Stimulated activated CD4-positive, alpha-beta T cell treated with anti-CD3 and anti-CD28 coated beads, Interleukin-1b, Interleukin-23, amount 100 ng/mL, for 4 hours (primary cell): ENCODE measurements at places on chromosomes 1 and 21.

DNA sequence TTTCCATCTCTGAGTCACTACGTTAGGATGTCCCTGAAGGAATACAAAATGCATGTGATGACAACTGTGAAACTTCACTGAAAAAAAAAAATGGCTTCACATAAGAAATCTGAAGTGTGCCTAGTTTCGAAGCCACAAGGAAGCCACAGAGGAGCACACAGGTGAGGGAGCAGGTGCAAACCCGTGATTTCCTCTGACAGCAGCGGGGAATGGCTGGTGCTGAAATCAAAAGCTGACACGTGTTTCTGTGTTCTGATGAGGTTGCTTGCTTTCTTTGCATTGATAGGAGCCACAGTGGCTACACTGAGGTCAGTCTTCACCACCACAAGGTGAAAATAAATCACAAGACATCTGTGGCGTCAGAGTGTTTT lies 105.7 kb upstream of the TLR5 start:
- no peak for DNase-seq

- no peak for DNase-seq
These were observed 593.4 kb upstream of the ZP4 start for GRCh38 chr1:238484121-238484520.

GRCh38 chr1:45953934-45954847 lies 150.8 kb downstream of the MAST2 start:
- DNase-seq, result no peak

DNA sequence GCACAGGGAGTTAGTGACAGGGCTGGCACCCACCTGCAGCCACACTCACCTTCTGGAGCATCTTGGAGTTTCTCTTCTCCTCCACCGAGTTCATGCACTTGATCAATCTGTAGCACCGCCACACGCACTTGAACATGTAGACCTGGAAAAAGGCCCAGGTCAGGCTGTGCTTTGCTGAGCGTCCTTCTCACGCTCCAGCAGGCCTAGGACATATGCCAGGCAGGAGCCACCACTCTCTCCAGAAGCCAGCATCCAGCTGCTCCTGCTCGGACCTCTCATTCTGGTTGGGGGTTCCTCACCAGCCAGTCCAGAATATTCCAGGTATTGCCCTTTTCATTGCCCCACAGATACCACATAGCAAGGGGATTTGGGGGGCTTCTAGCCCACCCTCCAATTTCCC lies 11.7 kb upstream of the MATN1 start:
- no peak for DNase-seq

DNA sequence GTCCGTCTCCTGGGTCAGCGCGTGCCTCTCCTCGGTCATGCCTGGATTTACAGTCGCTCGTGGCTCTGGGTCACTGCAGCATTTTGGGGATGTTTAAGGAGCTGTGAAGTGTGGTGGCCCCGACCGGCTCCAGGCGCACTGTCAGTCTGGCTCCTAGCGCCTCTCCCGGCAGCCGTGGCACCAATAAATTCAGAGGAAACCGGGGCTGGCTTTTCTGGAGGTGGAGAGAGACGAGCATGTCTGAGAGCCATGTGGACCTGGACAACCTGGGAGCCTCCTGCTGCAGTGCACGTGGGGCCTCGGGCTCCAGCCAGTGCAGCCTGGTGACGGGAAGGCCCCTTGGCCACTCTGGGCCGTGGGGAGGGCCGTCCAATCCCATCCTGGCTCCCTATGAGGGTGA lies 17.1 kb downstream of the PLCH2 start:
- DNase-seq, result no peak

GRCh38 chr1:171834821-171835220 lies 6.5 kb upstream of the DNM3 start:
- DNase-seq, result no peak

DNA sequence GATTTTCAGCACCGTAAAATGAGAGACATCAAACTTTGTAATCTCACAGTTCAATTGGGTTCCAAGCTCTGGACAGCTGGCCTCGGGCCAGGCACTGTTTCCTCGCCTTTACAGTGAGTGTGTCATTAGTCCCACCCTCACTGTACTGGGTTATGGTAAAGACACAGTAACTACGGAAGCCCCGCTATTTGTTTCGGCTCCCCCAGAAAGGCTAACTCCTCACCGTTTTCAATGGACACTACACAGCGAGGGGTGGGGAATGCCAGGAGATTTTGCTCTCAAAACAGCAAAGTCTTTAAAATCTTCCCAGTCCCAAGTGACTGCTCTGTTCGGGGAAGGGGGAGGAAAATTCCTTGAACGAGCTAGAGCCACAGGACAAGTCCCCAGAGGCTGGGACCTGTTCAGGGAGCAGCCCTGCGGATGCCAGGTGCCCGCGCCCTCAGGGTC lies 757 bp upstream of the SPSB1 start:
- no peak for DNase-seq

GRCh38 chr21:44682580-44683151 lies 703 bp upstream of the KRTAP12-1 start:
- DNase-seq, result no peak

DNA sequence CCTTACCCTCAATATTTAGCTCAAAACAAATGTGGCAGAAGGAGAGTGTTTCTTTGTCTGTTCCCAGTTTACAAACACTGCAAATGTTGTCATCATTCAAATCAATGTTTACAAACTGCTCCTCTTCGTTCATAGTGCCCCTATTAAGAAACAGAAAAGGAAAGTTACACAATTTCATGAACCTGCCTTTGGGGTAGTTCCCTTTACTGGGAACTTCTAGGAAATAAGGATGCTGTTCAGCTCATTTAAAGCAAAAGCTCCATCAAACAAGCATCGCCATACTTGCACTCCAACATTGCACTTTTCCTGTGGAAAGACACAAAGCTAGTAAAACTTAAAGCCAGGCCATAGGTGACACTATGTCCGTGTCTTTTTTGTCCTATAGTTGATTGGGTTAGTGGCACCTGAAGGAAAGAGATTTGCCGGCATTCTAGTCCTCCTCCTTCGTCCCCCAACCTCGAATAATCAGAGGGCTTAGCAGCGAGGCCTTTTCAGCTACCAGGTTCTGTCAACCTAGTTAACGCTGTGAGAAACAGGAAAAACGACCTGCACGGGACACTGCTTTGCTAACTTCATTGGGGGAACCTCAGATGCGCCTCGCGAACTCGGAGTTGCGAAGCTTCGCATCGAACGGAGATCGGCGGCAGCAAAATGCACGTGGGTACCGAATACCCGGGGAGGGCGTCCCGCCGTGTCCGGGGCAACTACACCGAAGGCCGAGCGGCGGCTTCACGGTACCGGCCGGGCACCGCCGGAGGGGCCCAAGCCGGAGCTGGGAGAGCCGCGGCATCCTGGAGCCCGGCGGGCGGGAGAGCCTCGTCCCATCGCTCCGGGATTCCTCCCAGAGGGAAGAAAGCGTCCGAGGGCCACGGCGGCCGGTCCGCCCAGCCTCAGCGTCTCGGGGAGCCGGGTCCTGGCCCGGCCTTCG lies 706 bp downstream of the C21orf91 start:
- DNase-seq, result peak; percentile 34

GRCh38 chr21:36539434-36540150 lies 59.7 kb upstream of the CLDN14 start:
- DNase-seq, result no peak

DNA sequence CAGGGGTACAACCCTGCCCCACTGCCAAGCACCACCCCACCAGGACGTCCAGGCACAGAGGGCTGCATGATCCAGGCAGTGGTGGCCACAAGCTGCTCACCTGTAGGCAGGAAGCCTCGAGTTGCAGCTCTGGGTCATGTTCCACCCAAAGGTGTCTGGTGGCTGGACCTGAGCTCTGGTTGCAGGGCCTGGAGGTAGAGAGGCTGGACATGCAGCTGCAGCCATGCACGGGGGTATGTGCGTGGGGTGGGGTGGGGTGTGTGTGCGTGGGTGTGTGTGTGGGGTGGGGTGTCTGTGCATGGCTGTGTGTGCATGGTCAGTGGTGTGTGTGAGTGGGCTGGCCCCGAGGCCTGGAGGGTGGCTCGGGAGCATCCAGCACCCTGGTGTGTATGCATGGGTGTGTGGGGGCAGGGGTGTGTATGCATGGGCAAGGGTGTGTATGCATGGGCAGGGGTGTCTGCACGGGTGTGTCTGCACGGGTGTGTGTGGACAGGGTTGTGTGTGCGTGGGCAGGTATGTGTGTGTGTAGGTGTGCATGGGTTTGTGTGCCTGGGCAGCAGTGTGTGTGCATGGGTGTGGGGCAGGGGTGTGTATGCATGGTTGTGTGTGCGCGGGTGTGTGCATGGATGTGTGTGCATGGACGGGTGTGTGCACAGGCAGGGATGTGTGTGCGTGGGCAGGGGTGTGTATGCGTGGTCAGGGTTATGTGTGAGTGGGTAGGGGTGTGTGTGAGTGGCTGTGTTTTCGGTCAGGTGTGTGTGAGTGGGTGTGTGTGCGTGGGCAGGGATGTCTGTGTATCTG lies 15.6 kb downstream of the ARHGEF16 start:
- DNase-seq, result no peak

GRCh38 chr1:30864681-30865080 lies 43.9 kb downstream of the SDC3 start:
- no peak for DNase-seq

- no peak for DNase-seq
These were observed 19.4 kb upstream of the SLAMF6 start for GRCh38 chr1:160542303-160542945.

- peak; percentile 68 for DNase-seq
These were observed 10.4 kb downstream of the EMC1 start for GRCh38 chr1:19240673-19241538.

GRCh38 chr21:45623436-45623835 lies 20.1 kb upstream of the PCBP3 start:
- DNase-seq, result no peak

- DNase-seq, result no peak
These were observed 41.1 kb downstream of the INPP5B start for GRCh38 chr1:37905727-37906126.

DNA sequence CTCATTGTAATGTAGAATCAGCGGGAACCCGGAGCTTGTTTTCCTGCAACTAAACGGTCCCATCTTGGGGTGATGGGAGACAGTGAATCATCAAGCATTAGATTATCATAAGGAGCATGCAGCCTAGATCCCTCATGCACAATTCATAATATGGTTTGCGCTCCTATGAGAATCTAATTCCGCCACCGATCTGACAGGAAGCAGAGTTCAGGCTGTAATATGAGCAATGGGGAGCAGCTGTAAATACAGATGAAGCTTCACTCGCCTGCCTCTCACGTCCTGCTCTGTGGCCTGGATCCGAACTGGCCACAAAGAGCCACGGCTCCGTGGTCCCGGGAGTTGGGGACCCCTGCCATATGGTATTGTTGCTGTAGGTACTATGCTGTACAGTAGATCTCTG lies 1.6 kb downstream of the IFI44 start:
- no peak for DNase-seq

GRCh38 chr1:184146202-184146601 lies 94.7 kb downstream of the TSEN15 start:
- DNase-seq, result no peak

GRCh38 chr1:226736908-226737818 lies 1.9 kb downstream of the ITPKB start:
- DNase-seq, result peak; percentile 43

- no peak for DNase-seq
These were observed 64.4 kb downstream of the MACF1 start for GRCh38 chr1:39268906-39269305.

DNA sequence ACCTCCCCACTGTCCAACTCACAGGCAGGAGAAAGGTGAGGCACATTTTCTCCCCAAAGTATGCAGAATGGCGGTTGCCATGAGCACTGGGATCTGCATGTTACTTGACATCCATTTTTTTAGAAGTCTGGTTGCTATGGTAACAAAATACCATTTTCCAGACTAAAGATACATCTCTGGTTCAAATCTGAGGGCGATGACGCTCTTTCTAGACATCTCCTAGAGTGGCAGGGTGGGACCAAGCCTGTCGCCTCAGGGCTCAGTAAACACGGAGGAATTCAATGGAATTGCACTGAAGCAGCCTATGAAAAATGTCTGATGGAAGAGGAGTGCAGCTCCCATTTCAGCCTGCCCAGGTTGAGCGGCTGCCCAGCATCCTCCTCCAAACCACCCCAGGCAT lies 21.5 kb upstream of the FAM43B start:
- no peak for DNase-seq

DNA sequence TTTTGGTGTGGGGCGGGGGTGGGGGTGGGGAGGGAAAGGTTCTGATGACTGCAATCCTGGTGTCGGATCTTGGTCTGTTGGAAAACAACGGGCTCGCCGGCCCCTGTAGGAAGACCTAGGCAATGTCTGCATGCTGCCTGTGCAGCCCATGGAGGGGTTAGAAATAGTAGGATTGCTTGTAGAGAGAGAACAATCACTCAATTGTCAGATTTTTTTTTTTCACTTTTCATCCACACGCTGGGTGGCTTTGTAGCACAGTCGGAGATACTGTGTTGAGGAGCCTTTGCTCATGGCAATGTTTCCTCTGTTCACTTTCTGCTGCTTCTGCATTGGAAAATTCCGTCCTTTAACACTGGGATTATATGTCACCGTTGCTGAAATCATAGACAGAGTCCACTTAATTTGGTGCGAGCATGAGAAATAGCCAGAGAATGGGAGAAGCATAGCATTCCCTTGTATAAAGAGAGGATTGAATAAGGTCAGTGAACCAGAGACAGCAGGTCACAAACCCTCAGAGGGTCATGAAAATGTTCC lies 107.5 kb downstream of the MRPS6 start:
- no peak for DNase-seq

DNA sequence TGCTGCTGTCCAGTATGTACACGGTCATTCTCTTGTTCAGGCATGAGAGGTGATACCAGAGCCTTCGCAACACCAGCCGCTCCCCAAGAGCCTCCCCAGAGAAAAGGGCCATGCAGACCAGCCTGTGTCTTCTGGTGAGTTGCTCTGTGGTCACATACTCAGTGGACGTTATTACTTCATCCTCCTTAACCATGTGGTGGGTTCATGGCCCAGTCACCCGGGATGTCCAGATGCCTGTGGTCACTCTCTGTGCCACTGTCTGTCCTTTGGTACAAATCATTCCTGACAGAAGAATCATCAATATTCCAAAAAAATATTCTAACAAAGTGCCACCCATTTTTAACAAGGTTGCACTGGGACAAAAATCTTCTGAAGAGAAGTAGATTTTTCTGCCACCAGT lies 8.8 kb upstream of the ZNF124 start:
- no peak for DNase-seq

GRCh38 chr1:183477986-183478781 lies 5.9 kb downstream of the SMG7 start:
- DNase-seq, result no peak

GRCh38 chr1:163104385-163105099 lies 35.4 kb downstream of the RGS4 start:
- DNase-seq, result no peak
